Fibroblast of skin of right biceps (primary cell): ENCODE measurements at places on chromosomes 3 and 15.

GRCh38 chr3:71955240-71956068, 170.5 kb upstream of the PROK2 start:
- peak; percentile 92 for DNase-seq

GRCh38 chr3:114389156-114389555, 95.3 kb downstream of the TIGIT start:
- no peak for DNase-seq

GRCh38 chr3:185691622-185692021, 105.5 kb downstream of the SENP2 start:
- no peak for DNase-seq

GRCh38 chr3:65671004-65671403, 367.7 kb downstream of the MAGI1 start:
- DNase-seq = no peak

GRCh38 chr3:103337179-103337845, 902.5 kb downstream of the ZPLD1 start:
- DNase-seq = no peak

DNA sequence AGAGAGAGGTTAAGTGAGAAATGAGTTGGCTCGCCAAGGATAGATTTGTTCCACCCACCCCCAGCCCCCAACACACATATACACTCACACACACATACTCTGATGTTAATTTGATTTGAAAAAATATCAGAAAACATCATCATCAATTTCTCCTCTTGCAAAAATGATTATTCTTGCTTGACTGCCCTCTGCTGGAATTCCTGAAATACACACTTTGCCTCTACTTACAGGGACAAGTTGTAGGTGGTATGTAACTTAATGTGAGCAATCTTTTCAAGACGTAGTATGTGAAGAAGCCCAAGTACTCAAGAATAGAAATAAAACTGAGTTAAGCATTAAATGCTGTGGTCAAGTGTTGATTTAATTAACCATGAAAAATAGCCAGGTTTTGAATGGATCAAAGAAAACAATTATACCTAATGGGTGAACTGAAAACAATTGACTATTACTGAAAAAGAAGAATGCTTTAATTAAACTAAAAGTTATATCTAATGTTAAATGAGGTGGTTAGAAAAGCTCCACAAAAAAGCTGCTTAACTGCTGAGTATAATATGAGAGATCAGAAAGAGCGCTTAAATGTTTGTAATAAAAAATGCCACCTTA, 46.6 kb upstream of the MDFIC2 start:
- DNase-seq = peak; percentile 15

- DNase-seq = no peak
These were observed 19.2 kb upstream of the TKT start for GRCh38 chr3:53274938-53275605.

DNA sequence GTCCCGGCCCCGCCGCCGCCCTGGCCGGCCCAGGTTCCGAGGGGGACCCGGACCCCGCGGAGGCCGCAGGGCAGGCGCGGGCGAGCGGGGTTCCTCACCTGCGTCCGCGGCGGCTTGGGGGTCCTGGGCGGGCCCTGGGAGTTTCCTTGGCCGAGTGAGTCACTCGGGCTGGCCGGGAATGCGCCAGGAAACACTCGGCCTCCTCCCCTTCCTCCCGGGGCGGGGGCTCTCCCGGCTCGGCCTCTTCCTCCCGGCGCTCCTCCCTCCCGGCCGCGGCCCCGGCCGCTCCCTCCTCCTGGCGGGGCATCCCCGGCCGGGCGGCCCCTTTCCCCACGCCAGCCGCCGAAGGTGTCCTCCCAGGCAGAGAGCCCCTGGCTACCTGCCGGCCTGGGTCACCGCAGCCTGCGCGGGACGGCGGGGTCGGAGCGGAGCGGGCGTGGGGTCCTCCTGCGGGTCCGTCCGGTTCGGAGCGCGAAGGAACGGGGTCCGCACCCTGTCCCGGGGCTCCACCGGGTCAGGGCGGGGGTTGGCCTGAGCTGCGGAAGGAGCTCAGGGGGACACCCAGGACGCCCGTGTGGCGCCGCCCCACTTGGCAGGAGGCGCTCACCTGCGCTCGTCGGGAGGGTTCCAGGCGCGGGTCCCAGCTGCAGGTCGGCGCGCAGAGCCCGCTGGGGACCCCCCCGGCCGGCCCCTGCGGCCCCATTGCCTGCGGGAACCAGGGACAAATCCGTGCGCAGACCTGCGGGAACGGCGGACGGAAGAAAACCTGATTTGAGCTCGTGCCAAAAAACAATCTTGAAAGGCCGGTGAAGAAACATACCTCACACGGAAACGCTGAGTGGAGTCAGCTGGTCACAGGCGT, at the start of gene CYFIP1:
Gene CYFIP1 (minus strand): TSS at position 180 of the 862 bp plus-strand sequence. CDS start 33,083 bp downstream, outside the sequence.
- DNase-seq = peak; percentile 89

DNA sequence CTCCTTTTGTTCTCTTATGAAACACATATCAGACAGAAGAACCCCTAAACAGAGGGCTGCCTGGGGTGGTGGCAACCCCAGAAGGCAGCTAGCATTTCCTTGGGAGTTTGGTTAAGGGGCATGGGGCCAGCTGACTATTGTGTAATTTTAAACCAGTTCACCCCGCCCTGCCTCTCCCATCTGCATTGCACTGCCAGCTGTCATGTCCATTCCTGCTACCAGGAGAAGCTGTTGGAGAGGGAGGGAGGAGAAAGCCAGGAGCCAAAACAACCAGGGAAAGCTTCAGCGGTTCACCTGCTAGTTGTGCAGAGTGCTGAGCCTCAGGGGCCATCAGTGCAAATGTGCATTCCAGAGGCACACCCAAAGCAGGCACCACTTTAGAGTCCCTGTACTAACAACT, 47.6 kb upstream of the ATP1B3 start:
- DNase-seq = no peak

- DNase-seq = no peak
These were observed 11.8 kb upstream of the HDC start for GRCh38 chr15:50277370-50277769.

GRCh38 chr3:33597257-33597689, 120.8 kb downstream of the CLASP2 start:
- no peak for DNase-seq

DNA sequence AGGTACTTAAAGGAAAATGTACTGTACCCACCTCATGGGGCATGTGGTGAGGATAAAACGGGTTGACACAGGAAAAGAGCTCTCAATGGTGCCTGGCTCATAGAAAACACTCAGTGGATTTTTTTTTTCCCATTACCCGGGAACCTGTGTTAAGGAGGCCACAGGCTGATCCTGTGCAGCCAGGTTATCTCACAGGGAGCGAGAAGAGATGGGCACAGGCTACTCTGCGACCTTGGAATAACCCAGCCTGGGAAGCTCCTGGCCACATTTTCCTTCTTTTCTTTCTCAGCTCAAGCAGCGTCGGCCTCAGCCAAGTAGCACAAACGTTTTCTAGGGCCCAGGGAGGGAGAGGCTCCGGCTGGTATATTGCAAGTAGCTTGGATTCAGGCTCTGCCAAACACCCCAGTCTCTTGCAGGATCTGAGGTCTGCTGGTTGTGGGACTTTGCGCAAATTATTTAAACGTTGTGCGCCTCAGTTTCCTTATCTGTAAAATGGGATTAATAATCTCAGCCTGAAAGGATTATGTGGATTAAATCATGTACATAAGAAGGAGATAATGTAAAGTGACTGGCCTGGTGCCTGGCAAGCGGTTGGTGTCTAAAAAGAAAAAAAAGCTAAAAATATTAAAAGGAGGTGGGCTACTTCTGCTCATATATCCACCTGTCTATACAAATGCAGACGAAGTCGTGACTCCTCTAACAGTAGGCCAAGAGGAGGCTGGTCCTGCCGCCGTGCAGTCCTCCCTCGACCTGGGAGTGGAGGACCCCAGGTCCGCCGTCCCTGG, 2.2 kb downstream of the FURIN start:
- DNase-seq = no peak

DNA sequence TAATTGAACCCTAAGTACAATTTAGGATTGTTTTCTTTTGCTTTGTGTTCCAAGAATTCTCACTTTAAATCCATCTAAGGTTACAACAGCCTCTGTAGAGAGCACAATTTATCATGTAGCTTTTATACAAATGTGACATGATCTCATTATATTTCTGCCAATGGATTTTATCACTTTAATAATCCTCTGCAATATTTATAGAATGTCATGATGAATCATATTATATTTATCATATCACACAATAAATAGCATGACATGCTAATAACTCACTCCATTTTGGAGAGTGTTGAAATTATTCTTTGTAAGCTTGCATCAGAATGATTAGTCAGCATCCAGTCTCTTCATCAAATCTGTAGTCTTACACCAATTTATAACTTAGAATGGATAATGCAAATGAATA, 280.6 kb upstream of the ZNF717 start:
- DNase-seq = peak; percentile 24

- DNase-seq = no peak
These were observed 32.5 kb downstream of the CSPG4 start for GRCh38 chr15:75680007-75680789.

DNA sequence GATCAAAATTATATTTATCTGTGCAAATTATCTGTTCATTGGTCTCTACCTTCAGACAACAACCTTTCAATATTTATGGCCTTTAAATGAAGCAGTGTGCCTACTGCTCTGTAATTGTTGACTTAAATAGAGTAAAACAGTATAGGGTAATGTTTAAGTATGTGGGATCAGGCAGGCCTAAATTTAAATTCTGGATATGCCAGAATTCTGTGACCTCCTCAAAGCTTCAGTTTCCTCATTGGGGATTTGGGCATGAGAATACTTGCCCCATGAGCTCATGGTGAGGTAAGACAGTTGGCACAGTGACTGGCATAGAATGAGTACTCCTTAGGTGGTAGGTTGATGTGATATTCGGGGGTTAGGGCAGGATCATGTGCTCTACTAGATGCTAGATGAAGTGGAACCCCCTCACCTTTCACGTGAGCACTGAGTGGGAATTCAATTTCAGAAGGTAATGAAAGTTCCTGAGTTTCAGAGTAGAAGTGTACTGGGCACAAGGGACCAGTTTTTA, 14.9 kb downstream of the ARL8B start:
- DNase-seq = no peak

GRCh38 chr3:96959474-96959873, 145.1 kb downstream of the EPHA6 start:
- no peak for DNase-seq

DNA sequence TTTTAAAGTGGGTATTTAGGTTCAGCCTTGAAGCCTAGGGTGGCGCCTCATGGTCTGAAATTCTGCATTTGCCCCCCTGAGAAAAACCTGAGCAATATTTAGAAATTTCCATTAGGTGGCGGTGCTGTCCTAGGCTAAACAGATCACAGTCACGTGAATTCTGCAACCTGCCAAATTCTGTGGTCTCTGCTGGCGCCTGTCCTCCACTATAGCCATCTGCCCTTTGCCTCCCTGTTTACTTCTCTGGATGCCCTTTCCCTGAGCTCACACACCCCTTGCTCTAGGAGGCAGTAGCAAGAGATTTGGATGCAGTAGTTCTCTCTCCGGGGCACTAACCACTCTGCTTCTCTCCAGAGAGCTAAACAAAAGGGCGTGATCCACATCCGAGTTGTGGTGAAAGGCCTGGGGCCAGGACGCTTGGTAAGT, 9.1 kb downstream of the MRPS11 start:
- DNase-seq = peak; percentile 38

- no peak for DNase-seq
These were observed 256.7 kb downstream of the ZPLD1 start for GRCh38 chr3:102691507-102691906.

GRCh38 chr3:79453600-79453999, 314.2 kb downstream of the ROBO1 start:
- no peak for DNase-seq

GRCh38 chr15:80577552-80578205, 117.4 kb upstream of the ABHD17C start:
- no peak for DNase-seq

GRCh38 chr3:40169983-40170382, 139.5 kb upstream of the EIF1B start:
- no peak for DNase-seq

DNA sequence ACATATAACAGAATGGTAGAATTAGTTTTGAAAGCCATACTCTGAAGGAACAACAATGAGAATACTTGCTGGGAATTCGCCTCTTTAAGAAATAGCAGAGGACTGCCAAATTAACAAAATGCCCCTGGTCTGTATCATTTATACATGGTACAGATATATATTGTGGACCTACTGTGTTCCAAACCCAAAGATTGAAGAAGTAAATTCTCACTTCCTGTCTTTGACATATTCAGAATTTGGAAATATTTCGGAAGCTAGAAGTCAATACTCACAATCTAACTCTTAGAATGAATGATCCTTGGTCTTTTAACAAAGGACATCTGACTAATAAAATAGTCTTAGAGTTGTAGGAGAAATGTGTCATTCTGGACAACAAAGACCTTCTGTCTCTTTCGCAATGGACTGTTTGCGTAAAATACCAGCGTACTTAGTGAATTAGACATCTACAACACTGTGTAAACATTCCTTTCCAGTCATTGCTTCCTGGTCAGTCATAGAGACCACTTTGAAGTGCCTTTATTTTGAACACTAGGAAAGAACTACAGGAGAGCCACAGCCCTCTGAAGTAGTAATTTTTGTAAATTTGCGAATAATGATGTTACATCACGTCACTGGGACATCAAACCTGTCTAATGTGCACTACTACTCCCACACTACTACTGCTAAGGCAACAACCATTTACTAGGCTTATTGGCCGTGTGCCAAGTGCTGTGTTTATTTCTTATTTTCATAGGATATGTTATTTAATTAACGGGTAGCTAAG, 68.0 kb downstream of the CHL1 start:
- DNase-seq = no peak

GRCh38 chr3:63940389-63940757, 28.2 kb upstream of the SCAANT1 start:
- DNase-seq = peak; percentile 36

GRCh38 chr3:66425032-66425431, 75.8 kb downstream of the LRIG1 start:
- DNase-seq = no peak

DNA sequence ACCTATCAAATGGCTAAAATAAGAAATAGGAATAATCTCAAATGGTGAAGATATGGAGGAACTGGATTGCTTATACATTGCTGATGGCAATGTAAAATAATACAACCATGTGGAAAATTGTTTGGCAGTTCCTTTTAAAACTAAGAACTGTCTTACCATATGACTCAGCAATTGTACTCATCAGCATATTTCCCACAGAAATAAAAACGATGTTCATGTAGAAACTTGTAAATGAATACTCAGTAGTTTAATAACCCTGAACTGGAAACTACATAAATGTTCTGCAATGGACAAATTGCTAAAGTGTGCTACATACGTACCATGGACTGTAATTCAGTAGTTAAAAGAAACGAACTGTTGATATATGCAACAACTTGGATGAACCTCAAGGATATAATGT, 253.9 kb upstream of the RBMS3 start:
- no peak for DNase-seq

DNA sequence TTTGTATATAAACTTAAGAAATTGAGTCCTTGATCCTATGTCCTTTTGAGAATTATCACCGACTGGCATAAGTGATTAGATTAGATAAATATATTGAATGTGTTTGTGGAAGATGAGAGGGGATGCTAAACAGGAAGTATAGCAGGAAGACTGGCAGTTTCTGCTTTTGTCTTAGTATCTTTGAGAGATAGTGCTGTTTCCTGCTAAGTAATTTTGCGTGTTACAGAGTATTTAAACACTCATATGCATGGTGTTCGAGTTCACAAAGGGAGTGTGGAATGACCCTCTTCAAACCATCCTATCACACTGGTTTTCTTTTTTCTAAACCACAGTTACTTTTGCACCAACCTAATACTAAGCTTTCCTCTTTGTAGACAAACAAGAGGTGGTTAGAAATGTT, 106.0 kb downstream of the KLHL25 start:
- no peak for DNase-seq
